Activated B cell treated with CpG ODN at 0.5 μM for 24 hours (primary cell): ENCODE measurements at places on chromosomes 3 and 15. TPM values are rescaled to one million over a fixed set of nuclear protein-coding genes. Genes with fewer than 3 reads are reported as not detected.

The ABCC5 gene
- total RNA-seq, result 10.6 and 11.1 TPM in 2 replicates

The GOLGA6L24 gene
- total RNA-seq, result not detected in 2 replicates

The MUC13 gene
- total RNA-seq, result not detected in 2 replicates

The COL8A1 gene
- total RNA-seq, result 0.09 and 0.20 TPM in 2 replicates

The CISH gene
- total RNA-seq, result 2.9 and 3.2 TPM in 2 replicates

The ALPK3 gene
- 0.12 and 0.20 TPM in 2 replicates for total RNA-seq

The TP63 gene
- 3.9 and 4.6 TPM in 2 replicates for total RNA-seq

The DOCK3 gene
- total RNA-seq, result 0.04 and 0.07 TPM in 2 replicates

The ARIH1 gene
- total RNA-seq, result 142 and 159 TPM in 2 replicates

The PDCD7 gene
- total RNA-seq, result 29.3 and 30.7 TPM in 2 replicates

The DPPA2 gene
- total RNA-seq, result not detected in 2 replicates

The LRRC2 gene
- total RNA-seq, result not detected in 2 replicates

The SLC6A20 gene
- total RNA-seq, result not detected in 2 replicates

The EFHB gene
- total RNA-seq, result 0.84 TPM in 1 of 2 replicates, not detected in the other

The KLHL40 gene
- not detected in 2 replicates for total RNA-seq

The SCG3 gene
- not detected in 2 replicates for total RNA-seq

The CD86 gene
- 31.2 and 31.7 TPM in 2 replicates for total RNA-seq

The RETNLB gene
- not detected in 2 replicates for total RNA-seq

The ASB14 gene
- total RNA-seq, result not detected in 2 replicates

The MYZAP gene
- total RNA-seq, result 0.88 and 1.00 TPM in 2 replicates

The FSD2 gene
- total RNA-seq, result not detected in 2 replicates

The HESX1 gene
- total RNA-seq, result 0.24 TPM in 1 of 2 replicates, not detected in the other

The FBXL22 gene
- 0.64 and 1.2 TPM in 2 replicates for total RNA-seq

The TNFAIP8L3 gene
- total RNA-seq, result not detected in 2 replicates

The VPS8 gene
- 57.4 and 68.8 TPM in 2 replicates for total RNA-seq
